Mesangial cell (primary cell): ENCODE measurements at places on chromosomes 3 and 15. TPM values are rescaled to one million over a fixed set of nuclear protein-coding genes. Genes with fewer than 3 reads are reported as not detected.

The LRRK1 gene
- 11.5 and 13.7 TPM in 2 replicates for total RNA-seq

The BHLHE40 gene
- 99.7 and 113 TPM in 2 replicates for total RNA-seq

The EPHB1 gene
- total RNA-seq = 0.49 and 1.4 TPM in 2 replicates

The EFL1 gene
- 8.2 and 11.9 TPM in 2 replicates for total RNA-seq

The ZNF660 gene
- total RNA-seq = 1.1 and 1.6 TPM in 2 replicates

The SNTN gene
- total RNA-seq = not detected in 2 replicates

The DISP2 gene
- total RNA-seq = 0.33 and 0.38 TPM in 2 replicates

The SLC35G2 gene
- 2.8 and 5.2 TPM in 2 replicates for total RNA-seq

The NME9 gene
- total RNA-seq = 1.1 TPM in 1 of 2 replicates, not detected in the other

The ZBED2 gene
- 3.3 and 20.5 TPM in 2 replicates for total RNA-seq

The CCR5 gene
- not detected in 2 replicates for total RNA-seq

The IL17RB gene
- total RNA-seq = 0.49 and 0.63 TPM in 2 replicates

The CDHR4 gene
- not detected in 2 replicates for total RNA-seq

The MESP2 gene
- total RNA-seq = 0.98 and 1.5 TPM in 2 replicates

The CLEC3B gene
- 0.38 TPM in 1 of 2 replicates, not detected in the other for total RNA-seq

The XCR1 gene
- not detected in 2 replicates for total RNA-seq

The RFX7 gene
- 7.5 and 9.0 TPM in 2 replicates for total RNA-seq

The ERC2 gene
- 1.8 and 3.1 TPM in 2 replicates for total RNA-seq

The NLGN1 gene
- total RNA-seq = 0.81 and 3.5 TPM in 2 replicates

The NCEH1 gene
- 46.1 and 58.1 TPM in 2 replicates for total RNA-seq

The KPNA4 gene
- 15.6 and 20.9 TPM in 2 replicates for total RNA-seq

The GRIP2 gene
- total RNA-seq = 0.25 TPM in 1 of 2 replicates, not detected in the other

The CFAP20DC gene
- total RNA-seq = 2.8 and 5.9 TPM in 2 replicates

The PROK2 gene
- total RNA-seq = not detected in 2 replicates

The TNFSF10 gene
- total RNA-seq = 61.1 and 301 TPM in 2 replicates

The SPATA12 gene
- 0.13 and 0.16 TPM in 2 replicates for total RNA-seq

The RUBCN gene
- 30.6 and 31.1 TPM in 2 replicates for total RNA-seq

The GOLGA6B gene
- not detected in 2 replicates for total RNA-seq

The FMN1 gene
- 0.33 and 5.8 TPM in 2 replicates for total RNA-seq
